ENCODE measurements at places on chromosomes 3 and 15.

GRCh38 chr15:34461730-34462129 lies 24.1 kb upstream of the GOLGA8A start:
- no peak for DNase-seq

DNA sequence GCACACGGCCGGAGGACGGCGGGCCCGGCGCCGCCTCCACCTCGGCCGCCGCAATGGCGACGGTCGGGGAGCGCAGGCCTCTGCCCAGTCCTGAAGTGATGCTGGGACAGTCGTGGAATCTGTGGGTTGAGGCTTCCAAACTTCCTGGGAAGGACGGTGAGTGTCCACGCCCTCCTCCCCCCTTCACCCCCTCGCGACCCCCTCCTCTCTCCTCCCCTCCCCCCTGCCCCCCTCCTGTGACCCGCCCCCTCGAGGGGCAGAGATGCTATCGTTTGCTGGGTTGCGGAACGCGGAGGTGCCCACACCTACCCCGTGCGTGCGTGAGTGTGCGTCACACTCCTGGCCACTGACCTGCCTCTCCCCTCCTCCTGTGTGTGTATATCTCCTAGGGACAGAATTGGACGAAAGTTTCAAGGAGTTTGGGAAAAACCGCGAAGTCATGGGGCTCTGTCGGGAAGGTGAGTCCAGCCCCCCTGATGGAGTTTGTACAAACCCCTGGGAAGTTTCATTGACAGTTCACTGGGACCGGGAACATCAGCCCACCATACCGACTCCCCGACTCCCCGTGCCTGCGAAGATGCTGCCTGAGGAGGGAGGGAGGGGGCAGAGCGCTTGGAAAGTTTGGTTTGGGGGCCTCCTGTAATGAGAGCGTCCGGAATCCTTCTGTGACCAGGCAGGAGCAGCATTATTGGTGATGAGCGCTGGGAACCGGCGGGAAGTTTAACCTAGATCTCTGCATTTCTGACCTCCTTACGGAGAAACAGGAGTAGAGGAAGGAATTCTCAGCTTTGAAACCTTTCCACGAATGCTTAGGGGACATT lies 795 bp upstream of the SCAANT1 start:
- peak; percentile 56 for DNase-seq

DNA sequence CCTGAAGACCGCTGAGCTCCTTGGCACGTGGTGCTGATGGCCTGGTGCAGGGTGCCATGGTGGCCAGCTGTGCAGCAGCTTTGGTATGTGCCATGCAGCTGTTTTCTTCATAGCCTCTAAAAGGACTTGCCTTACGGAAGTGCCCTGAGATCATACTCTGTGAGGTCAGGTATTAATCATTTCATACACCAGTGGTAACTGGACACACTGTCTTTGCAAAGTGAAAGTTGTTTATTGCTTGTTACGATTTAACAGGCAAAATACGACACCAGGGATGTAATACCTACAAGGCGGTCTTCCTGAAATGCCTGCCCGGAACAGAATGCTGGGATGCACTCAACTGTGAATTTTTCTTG lies 184.6 kb downstream of the ATP10A start:
- DNase-seq = no peak

DNA sequence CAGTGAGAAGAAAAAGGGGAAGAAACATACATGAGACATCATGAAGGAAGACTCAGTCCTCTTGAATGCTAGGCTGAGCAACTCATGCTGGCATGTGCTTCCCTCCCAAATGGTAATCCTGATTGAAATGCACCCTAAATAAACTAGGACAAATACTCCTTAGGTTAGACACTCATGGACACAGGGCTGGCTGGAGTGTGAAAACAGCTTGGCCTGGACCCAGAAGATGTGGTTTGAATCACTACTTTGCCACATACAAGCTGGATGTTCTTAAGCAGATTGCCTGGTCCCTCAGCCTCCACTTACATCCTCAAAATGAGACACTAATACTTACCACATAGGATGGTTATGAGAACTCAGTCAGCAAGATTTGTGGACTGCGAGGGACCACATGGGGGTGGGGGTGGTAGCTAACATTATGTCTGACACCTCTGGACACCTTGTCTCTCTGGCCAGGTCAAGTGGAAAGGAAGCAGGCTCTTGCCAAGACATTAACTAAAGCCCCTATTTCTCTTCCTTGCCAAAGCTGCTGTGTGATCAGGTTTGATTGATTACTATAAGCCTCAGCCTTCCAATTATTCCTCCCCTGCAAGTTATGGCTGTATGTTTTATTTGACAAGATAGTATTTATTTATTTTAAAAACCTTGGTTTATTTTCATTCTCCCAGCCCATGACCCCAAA lies 138.9 kb upstream of the SLC7A14 start:
- DNase-seq = no peak

DNA sequence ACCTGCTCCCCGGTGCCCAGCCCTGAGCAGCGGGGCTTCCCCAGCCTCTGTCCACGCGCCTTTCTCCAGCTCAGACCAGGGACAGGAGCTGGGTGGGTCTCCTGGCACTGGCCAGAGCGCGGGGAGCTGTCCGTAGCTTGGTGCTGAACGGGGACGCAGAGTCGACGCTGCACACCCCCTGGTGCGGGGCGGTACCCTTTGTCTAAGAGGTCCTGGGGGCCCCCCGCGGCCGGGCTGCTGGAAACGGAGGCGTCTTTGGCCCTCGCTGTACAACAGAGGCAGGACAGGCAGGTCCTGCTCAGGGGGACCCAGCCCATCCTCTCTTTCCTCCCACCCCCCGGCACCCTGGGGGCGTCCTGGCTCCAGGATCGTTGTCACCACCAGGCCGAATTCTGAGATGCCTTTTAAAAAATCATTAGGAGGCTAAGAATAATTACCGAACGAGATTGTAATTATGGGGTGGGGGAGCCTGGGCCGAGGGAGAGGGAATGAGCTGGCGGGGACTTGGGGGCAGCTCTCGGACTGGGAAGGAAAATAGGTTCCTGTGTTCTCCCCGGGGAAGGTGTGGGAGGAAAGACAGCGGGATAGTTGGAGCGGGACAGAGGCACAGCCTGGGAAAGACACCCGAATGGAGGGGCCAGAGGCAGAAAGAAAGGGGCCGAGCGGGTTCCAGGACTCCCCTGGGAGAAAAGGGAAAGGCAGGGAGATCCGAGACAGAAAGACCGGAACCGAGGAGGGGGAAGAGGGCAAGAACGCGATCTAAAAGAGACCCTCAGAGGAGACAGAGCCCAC lies 4.1 kb upstream of the SKOR1 start:
- no peak for DNase-seq

- DNase-seq = no peak
These were observed 13.9 kb downstream of the EOMES start for GRCh38 chr3:27708250-27708649.

- no peak for DNase-seq
These were observed 18.6 kb upstream of the IGDCC3 start for GRCh38 chr15:65396283-65396964.

DNA sequence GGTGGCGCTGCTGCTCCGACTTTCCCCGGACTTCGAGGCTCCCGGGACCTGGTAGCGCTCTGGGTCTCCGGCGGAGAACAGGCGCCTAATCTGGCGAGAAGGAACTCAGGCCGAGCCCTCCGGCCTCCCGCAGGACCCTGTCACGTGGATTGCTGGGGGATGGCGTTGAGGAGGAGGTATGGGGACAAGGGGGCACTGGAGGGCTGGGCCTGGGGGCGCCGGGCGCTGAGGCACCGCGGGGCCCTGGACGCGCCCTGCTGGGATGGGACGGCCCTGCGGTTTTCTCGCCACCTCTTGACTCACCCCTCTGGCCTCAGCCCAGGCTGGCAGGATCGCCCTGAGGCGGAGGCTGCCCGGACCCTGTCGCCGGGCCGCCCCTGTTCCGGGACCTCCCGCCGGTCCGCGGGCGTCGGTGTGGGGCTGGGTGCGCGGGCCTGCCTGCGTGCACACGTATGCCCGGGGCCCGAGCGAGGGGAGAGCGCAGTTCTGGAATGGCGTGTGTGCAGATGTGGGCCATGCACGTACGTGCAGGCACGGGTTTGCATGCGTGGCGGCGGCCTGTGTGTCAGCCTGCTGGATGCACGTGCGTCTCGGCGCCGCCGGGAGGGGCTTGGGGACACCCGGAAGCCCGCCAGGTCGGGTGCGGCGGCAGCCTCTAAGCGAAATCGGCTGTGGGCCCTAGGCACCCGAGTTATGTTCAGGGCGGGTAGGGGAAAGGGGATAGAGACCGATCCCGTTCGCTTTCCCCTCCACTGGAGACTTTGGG lies 752 bp downstream of the C15orf39 start:
- DNase-seq = no peak

DNA sequence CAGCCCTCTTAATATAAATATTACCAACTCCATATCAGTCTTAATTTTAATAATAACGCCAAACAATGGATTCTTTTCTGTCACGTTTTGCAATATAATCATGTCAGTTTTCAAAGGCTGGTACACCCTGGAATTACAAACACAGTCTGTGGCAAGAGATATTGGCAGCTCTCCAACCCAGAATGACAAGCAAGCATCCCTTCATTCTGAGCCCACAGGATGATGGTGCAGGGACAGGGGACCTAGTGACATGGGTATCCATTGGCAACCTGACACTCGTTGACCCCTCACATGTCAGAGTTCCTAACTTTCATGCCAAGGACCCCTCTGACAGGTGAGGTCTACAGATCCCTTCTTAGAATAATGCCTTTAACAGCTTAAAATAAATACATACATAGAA lies 154.5 kb upstream of the TSC22D2 start:
- DNase-seq = no peak

GRCh38 chr3:126124148-126124868 lies 40.4 kb upstream of the SLC41A3 start:
- no peak for DNase-seq

DNA sequence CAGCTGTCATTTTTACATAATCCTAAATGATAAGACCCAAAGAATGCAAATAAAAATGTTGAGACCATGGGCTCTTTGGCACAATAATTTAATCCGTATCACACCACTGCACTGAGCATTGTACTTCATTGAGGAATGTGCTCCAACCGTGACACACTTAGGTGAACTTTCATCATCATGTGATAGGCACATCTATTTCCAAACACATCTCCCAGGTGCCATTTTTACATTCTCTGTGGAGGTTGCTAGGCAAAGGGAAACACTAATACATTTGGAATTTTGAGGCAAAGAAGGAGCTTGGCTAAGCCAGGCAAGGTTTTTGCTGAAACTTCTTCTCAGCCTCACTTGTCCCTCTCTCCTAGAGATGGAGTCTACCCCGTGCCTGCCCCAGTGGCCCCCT lies 68.7 kb downstream of the LRTM1 start:
- DNase-seq = no peak

DNA sequence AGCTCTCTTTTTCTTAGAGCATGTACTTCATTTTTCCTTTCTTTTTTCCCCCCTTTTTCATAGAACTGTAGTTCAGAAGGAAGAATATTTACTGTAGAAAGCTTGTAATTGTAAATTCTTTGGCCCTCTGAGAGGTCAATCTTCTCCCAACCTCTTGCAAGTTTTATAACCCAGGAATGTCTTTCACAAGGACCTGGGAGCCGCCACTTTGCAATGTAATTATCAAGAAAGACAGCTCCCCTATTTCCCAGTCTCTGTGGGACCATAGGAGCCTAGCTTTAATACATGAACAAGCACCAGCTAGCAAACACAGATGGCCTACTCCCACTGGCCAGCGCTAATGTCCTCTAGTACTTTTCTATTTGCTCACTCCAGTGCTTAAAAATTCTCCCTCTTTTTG lies 51.4 kb downstream of the NFKBIZ start:
- DNase-seq = no peak

DNA sequence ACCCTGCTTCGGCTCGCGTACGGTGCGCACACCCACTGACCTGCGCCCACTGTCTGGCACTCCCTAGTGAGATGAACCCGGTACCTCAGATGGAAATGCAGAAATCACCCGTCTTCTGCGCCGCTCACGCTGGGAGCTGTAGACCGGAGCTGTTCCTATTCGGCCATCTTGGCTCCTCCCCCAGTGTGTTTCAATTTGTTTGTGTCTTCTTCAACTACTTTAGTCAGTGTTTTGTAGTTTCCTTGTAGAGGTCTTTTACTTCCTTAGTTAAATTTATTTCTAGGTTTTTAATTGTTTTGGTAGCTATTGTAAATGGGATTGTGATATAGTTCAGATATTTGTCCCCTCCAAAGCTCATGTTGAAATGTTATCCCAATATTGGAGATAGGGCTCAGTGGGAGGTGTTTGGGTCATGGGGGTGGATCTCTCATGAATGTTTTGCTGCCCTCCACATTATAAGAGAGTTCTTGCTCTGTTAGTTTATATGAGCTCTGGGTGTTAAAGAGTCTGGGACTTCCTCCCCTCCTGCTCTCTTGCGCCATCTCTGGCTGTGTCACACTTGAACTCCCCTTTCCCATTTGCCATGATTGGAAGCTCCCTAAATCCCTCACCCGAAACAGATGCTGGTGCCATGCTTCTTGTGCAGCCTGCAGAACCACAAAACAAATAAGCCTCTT lies 304.4 kb downstream of the DOCK3 start:
- no peak for DNase-seq

DNA sequence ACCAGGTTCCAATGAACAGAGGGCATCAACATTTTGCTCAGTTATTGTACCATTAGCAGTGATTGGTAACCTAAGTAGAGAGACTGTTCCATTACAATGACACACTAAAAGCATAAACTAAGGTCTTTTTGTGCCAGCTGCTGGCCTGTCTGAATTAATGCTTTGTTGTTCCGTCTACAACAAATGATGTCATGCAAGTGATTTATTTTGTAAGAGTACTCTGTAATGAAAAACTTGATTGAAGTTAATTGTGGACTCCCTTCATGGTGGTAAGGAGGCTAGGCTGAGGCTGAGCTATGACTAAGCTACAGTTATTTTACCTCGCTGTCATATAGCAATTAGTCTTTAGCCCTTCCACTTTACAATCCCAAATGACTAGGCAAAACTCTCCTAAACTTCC lies 23.2 kb downstream of the RCN2 start:
- no peak for DNase-seq

- no peak for DNase-seq
These were observed 403.2 kb downstream of the PTPRG start for GRCh38 chr3:61964566-61964965.

GRCh38 chr3:16816048-16816780 lies 68.5 kb upstream of the PLCL2 start:
- no peak for DNase-seq

DNA sequence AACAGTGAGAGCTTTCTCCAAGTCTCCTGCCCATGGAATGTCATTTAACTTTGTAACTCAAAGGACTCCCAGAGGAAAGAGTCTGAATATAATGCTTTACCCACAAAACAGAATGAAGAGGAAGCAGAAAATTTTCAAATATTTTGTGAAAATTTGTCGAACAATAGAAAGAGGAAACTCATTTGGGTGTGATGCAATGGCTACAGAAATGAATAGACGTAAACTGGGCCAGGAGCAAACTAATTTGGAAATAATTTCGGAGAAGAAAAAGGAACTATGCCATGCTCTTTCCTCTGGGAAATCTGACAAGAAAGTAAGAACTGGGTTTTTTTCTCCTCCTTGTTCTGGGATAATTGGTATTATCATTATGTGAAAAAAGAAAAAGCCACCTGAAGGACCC lies 11.2 kb upstream of the SUMF1 start:
- DNase-seq = no peak

DNA sequence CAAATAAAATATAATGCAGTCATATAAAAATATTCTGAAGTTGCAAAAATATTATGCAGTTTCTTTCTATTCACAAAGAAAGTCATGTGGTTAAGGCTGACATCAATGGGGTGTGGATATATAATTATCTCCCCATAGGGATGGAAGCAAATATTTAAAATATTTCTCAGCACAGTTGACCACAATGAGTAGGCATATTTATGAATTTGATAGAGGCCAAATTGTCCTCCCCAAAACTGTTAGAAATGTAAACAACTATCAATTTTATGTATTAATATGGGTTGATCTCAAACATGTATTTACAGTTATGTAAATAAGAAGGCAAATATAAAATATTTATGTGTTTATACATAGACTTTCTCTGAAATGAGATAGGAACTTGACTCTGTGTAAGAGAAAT lies 246.0 kb upstream of the CBLB start:
- DNase-seq = no peak
